ENCODE measurements at places on chromosomes 16 and 17.

- DNase-seq: no peak
These were observed 3.9 kb downstream of the KRT27 start for GRCh38 chr17:40778461-40778860.

DNA sequence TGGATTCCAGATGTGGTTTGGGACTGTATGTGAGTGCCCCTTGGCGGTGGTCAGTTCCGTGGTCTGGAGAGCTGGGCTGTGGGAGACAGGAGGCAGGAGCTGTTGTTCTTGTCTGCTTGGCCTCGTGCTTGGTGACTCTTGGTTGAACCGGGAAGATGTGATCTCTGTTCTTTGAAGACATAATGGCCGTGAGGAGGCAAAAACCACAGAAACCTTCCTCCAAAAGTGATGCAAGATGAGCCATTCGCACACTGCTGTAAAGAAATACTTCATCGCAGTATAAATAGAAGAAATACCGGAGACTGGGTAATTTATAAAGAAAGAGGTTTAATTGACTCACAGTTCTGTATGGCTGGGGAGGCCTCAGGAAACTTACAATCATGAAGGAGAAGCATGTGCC, 128.8 kb downstream of the RAP1GAP2 start:
- no peak for DNase-seq

GRCh38 chr17:7561028-7561575, 617 bp upstream of the SENP3 start:
- no peak for DNase-seq

- no peak for DNase-seq
These were observed 5.4 kb downstream of the LRRC75A start for GRCh38 chr17:16486373-16487250.

- no peak for DNase-seq
These were observed 43.5 kb downstream of the TBX21 start for GRCh38 chr17:47776330-47777197.

GRCh38 chr17:17836818-17837379, at the start of gene SREBF1:
Gene SREBF1, minus strand, starts transcription at chr17:17836986. Its CDS starts 169 bp downstream, at chr17:17836817.
- no peak for DNase-seq

GRCh38 chr17:59370593-59371299, 39.3 kb downstream of the YPEL2 start:
- no peak for DNase-seq

- no peak for DNase-seq
These were observed 39.8 kb downstream of the USP43 start for GRCh38 chr17:9684955-9685621.

GRCh38 chr17:45172541-45173286, 11.0 kb downstream of the HEXIM2 start:
- DNase-seq: no peak

- DNase-seq: no peak
These were observed 150.6 kb downstream of the MAF start for GRCh38 chr16:79449900-79450299.

DNA sequence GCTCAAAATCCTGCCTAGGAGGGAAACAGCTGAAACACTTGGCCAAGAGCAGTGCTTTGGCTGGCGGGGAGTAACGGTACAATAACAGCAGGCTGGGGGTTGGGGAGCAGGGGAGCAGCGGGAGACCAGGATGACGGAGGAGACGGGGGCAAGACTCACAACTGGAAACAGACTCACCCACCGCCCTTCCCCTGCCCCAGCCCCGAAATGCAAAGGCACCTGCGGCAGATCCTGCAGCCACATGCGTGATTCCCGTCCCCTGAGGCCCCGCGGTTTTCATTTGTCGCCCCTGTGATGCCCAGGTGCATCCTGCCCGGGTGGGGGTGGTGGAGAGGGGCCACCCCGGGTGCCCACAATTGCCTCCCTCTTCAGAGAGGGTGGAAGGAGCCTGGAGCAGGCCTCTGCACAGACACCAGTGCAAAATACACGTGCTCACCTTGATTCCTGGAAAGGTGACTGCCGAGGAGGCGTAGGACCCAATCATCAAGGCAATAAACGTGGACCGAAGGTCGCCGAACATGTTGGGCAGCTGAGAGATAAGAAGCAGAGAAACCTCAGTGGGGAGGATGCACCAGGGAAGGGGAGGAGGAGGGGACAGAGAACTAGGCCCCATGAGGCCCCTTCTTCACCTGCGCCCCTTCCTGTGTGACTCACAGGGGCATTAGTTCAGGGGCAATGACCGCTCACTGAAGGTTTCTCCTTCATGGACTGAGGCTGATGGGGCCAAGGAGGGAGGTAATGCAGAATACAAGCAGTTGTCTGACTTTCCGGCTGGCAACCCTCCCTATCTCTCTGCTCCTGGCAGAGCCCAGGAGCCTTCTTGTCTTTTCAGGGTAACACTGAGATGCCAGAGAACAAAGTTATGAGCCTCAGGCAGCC, 30.4 kb upstream of the PITPNA start:
- DNase-seq: no peak

DNA sequence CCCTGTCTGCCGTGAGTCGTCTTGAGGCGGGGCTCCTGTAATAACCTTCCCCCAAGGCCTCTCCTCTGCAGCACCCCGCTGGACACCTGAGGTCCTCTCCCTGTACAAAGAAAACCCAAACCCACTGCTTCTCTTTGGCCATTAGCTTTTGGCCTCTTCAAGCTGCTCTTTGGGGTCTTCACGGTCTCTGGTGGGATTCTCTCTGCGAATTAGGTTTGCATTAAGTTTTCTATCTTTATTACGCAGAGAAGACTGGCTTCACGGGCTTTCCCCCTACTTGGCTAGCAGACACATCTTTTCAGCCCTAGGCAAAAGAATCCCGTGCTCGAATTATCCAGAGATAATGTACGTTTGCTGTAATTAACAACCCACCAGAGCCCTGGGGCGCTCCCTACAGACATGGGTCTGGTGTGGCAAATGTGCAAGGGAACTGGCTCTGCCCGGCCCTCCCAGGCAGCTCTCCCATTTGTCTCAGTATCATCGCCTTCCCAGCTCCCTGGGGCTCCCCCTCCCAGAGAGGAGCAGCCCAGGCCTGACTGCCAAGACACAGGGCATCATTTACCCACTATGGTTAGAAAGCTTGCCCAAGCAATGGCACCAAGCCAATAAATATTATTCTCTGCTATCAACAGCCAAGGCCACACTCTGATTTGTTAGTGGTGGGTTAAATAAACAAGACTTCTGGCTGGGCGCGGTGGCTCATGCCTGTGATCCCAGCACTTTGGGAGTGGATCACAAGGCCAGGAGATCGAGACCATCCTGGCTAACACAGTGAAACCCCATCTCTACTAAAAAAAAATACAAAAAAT, 24.7 kb upstream of the KLHDC4 start:
- no peak for DNase-seq

- no peak for DNase-seq
These were observed 24.0 kb upstream of the ABCA5 start for GRCh38 chr17:69350911-69351310.

- DNase-seq: no peak
These were observed 338.7 kb downstream of the C16orf95 start for GRCh38 chr16:86978445-86979030.

GRCh38 chr17:27776882-27777624, 23.3 kb downstream of the NOS2 start:
- DNase-seq: no peak

- DNase-seq: no peak
These were observed 77.2 kb downstream of the NT5M start for GRCh38 chr17:17380145-17380925.

GRCh38 chr17:51118330-51119195, 2.1 kb downstream of the SPAG9 start:
- DNase-seq: no peak

DNA sequence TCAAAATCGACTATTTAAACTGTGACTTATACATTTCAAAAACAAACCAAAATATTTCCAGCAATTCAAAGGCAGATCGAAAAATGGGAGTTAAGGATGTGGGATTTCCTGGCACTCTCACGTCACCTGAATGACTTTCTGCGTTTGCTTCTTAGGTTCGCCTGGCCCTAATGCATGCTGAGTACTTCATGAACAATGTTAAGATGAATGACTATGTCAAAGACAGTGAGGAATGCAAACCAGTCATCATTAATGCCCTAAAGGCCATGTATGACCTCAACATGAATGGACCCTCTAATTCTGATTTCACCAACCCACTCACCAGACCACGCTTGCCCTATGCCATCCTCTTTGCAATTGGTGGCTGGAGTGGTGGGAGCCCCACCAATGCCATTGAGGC, 7.3 kb downstream of the KLHL10 start:
- no peak for DNase-seq

DNA sequence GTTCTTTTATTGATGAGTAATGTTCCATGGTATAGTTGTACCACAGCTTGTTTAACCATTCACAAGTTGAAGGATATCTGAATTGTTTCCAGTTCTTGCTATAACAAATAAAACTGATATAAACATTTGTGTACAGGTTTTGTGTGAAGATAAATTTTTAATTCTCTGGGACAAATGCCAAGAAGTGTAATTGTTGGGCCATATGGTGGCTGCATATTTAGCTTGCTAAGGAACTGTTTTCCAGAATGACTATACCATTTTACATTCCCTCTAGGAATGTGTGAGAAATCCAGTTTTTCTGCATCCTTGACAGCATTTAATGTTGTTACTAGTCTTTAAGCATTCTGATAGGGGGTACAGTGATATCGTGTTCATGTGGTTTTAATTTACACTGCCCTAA, 368.5 kb downstream of the KIF2B start:
- DNase-seq: no peak

GRCh38 chr17:17963066-17963465, 9.1 kb downstream of the TOM1L2 start:
- no peak for DNase-seq

DNA sequence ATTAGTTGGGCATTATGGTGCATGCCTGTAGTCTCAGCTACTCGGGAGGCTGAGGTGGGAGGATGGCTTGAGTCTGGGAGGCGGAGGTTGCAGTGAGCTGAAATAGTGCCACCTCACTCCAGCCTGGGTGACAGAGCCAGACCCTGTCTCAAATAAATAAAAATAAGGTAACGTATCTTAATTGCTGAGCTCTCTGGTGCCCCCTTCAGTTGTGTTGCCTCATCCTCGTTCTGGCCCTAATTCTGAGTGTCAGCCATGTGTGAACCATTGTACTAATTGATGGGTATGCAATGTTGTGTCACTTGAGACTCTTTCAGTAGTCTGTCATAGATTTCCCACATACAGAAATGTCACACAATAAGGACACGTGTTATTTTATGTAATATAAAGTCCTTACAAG, 363.1 kb upstream of the RBFOX1 start:
- no peak for DNase-seq

DNA sequence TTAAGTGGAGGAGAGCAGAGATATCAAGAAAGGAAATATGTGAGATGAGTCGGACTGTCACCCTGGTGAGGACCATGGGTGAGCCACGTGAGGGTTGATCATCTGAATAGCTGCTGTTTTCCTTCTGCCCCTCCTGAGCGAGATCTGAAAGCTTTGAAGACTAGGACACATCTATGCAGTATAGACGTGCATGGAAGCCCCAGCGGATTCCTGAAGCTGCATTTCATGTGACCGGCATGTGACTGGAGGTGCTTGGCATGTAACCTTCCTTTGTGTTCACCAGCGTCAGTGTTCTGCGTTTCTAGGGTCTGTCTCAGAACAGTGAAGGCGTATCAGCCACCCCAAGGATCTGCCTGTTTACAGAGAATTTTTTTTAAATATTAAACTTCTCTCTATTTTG, 75.1 kb downstream of the MSI2 start:
- DNase-seq: no peak

- DNase-seq: no peak
These were observed 749.5 kb downstream of the KCNJ18 start for GRCh38 chr17:22441776-22442175.

DNA sequence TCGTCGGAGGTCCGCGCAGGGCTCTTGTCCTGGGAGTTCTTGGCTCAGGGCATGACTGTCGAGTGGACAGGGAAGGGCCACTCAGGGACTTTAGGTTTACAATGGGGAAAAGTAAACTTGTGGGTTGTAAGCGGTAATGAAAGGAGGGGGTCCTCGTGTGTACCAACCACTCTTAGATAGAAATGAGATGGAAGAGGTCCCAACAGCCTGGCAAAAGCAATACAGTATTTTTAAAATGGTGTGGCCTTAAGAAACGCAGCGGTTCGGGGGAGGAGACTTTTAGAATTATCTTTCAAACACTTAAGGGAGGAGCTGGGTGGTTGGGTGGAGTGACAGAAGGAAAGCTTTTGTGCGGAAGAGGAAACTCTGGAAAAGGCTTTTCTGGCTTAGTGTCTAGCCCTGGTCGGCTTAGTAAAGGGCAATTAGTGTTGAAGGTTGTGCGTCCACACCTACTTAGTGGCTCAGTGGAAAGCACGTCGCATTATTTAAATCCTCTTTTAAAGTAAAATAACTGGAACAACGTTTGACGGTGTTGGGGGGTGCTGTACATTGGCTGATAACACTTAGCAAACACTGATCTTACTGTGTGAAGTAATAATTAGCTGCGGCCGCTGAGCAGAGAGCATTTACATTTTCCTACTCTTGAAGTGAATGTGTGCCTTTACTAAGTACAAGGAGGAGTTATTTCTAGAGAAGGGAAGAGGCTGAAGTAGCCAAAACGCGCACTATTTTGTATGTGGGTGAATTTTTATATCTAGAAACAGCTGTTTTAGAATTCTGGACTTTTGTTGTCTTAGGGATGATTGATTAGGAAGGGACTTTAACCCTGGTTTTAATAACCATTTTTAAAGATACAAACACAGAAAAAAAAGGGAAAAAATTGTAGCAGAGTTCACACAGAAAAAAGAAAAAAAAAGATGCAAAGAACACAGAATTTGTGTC, 1.0 kb downstream of the WSB1 start:
- no peak for DNase-seq

GRCh38 chr16:27377666-27378485, 24.1 kb upstream of the IL21R start:
- no peak for DNase-seq

GRCh38 chr16:86078121-86078600, 179.2 kb downstream of the IRF8 start:
- no peak for DNase-seq

GRCh38 chr17:41910701-41911391, 7.9 kb downstream of the ACLY start:
- no peak for DNase-seq

- DNase-seq: peak; percentile 75
These were observed 57.1 kb upstream of the WSB1 start for GRCh38 chr17:27236717-27237315.

DNA sequence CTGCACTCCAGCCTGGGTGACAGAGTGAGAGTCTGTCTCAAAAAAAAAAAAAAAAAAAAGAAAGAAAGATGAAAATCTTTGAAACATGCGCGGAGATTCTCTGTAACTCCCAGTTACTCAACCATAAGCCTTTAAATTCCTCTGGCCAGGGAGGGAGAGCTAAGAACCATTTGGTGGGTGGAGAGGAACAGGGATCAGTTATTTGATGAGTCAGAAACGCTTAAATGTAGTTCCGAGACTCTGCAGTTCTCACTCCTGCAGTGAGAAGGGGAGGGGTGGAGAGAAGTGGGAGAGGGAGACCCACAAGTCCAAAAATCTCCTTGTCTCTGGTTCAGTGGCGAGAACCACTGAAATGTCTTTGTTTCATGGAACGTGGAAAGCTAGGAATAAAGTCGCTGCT, 266.7 kb downstream of the SOX9 start:
- no peak for DNase-seq

- DNase-seq: no peak
These were observed 468.8 kb upstream of the HSBP1 start for GRCh38 chr16:83338941-83339340.
